Neural crest cell (in vitro differentiated cells): ENCODE measurements at places on chromosomes 5 and 9.

DNA sequence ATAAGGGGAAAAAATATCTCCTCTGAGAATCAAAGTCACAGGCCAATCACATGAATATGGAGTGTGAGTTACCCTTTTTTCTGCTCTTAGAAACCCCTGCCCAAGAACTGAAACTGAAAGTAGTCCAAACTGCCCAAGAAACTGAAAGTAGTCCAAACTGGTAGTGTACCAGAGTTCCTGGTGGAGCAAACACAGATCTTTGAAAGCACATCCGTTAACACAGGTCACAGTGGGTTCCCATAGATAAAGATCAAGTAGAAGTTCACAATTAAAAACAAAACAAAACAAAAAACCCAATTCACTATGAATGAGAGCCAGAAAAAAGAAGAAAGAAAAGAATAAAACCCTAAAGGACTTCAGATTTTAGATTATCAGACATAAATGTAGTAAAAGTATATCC, 332.4 kb upstream of the EFNA5 start:
- no peak for DNase-seq

DNA sequence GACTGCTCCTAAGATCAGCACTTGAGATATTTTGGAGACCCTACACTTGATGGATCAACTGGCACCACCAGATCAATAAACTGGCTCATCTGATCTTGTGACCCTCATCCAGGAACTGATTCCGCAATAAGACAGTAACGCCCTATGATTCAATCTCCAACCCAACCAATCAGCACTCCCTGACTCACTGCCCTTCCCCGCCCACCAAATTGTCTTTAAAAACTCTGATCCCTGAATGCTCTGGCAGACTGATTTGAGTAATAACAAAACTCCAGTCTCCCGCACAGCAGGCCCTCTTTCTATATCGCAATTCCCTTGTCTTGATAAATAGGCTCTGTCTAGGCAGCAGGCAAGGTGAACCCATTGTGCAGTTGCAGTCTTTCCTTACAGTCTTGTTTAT, 677.0 kb downstream of the LRRC70 start:
- no peak for DNase-seq

DNA sequence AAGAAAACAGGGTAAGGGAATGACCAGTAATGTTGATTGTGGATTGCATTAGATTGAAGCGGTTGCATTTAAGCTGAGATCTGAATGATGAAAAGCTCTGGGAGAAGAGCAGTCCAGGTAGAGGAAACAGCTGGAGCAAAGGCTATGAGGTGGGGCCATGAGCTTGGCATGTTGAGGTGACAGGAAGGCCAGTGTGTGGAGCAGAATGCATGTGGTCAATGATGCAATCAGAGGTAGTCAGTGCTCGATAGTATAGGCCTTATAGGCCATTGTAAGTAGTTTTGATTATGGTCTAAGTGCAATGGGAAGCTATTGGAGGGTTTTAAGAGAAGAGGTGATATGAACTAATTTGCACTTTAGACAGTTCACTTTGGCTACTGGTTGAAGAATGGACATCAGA, 270.4 kb downstream of the ARHGAP26 start:
- no peak for DNase-seq

- DNase-seq, result no peak
Observed at GRCh38 chr5:169260896-169261569, 39.9 kb downstream of the SLIT3 start.
